ENCODE measurements at places on chromosomes 2 and 18.

- no peak for DNase-seq
Measured at GRCh38 chr2:197212344-197213262, 98.0 kb downstream of the ANKRD44 start.

- no peak for DNase-seq
Measured at GRCh38 chr18:58661423-58661822, 9.8 kb upstream of the MALT1 start.

- DNase-seq: no peak
Measured at GRCh38 chr2:40546439-40547191, 94.7 kb upstream of the SLC8A1 start.

GRCh38 chr2:52115750-52116149 lies 1083.8 kb upstream of the NRXN1 start:
- DNase-seq: peak; percentile 60

DNA sequence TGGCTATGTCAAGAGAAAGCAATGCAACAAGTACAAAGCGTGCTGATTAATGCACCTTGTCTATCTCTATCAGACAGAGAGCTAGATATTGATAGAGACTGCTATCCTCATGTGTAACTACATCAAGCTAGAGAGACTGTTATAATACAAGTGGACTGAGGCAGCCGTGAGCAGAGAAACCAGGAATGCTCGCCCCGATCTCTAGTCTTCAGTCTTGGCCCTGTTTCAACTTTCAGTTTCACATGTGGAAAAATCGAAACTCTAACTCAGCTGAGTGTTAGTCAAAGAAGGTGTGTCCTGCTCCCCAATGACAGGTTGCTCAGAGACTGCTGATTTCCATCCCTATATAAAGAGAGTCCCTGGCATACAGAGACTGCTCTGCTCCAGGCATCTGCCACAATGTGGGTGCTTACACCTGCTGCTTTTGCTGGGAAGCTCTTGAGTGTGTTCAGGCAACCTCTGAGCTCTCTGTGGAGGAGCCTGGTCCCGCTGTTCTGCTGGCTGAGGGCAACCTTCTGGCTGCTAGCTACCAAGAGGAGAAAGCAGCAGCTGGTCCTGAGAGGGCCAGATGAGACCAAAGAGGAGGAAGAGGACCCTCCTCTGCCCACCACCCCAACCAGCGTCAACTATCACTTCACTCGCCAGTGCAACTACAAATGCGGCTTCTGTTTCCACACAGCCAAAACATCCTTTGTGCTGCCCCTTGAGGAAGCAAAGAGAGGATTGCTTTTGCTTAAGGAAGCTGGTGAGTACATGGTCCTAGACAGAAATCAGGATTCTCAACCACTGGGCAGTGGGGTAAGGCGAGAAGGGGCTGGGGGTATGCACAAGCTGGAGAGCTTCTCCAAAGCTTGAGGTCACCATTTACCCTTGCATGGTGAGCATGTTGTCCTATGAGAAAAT lies at the start of gene RSAD2:
TSS of gene RSAD2 (plus strand) at position 376 of the 903 bp plus-strand sequence. CDS start at position 400, 24 bp downstream.
- DNase-seq: peak; percentile 61

GRCh38 chr18:45277908-45278307 lies 337.4 kb upstream of the SLC14A2 start:
- DNase-seq: no peak

GRCh38 chr2:134220344-134220974 lies 33.4 kb upstream of the MGAT5 start:
- DNase-seq: no peak

Data from NCI-H1105 treated with DMSO at 0.1 percent for 48 hours (cell line).